ENCODE measurements at places on chromosomes 12 and 14.

- DNase-seq = no peak
Observed at GRCh38 chr12:52279422-52280318, 5.2 kb downstream of the KRT86 start.

DNA sequence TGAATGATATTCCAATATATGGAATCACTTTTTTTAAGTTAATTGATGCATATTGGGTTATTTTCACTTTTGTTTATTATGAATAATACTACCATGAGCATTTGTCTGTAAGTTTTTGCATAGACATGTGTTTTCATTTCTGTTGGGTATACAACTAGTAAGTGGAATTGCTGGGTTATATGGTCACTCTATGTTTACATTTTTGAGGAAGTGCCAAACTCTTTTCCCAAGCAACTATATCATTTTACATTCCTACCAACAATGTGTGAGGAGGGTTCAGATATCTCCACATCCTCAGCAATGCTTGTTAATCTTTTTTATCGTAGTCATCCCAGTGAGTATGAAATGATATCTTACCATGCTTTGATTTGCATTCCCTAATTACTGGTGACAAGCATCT is 64.0 kb downstream of the MON2 start:
- DNase-seq = no peak

GRCh38 chr12:81229759-81230158 is 151.9 kb downstream of the ACSS3 start:
- no peak for DNase-seq

DNA sequence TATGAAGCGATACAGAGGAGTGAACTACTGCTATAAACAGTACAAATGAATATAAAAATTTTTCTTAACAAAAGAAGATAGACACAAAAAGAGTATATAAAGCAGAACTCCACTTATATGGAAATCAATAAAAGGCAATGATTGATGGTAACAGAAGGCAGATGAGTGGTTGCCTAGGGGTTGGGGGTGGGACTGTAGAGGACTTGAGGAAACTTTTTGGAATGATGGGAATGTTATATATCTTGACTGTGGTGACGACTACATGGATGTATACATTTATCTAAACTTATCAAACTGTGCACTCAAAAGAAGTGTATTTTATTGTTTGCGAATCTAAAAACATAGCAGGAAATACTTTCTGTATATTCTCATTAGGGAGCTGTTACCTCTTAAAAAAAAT is 89.1 kb downstream of the PTCSC3 start:
- no peak for DNase-seq

- DNase-seq = no peak
Observed at GRCh38 chr12:18644564-18644963, 93.2 kb downstream of the PLCZ1 start.

DNA sequence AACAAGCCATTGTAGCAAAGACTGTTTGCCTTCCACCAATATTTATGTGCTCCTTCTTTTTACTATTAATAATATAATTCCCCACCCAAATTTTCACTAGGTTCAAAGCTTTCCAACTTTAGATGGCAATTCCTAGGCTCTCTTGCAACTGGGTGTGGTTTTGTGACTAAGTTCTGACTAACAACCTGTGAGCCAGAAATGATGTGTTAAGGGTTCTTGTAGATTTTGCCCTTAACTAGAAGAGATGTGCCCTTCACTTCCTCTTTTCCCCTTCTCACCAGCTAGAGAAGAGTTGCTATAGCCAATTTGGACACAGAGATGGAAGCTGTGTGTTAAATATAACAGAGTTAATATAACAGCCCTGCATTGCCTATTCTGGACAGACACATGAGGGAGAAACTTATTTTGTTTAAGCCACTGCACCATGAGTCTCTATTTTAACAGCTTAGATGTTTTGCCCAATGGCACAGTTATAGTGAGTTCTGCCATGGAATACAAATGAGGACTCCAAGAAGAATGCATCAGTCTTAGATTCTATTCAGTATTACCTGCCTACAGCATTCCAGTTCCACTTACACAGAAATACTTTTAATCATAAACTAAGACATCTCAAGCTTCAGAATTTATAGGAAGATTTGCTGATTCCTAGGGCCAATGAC is 216.2 kb downstream of the DUSP6 start:
- DNase-seq = no peak

DNA sequence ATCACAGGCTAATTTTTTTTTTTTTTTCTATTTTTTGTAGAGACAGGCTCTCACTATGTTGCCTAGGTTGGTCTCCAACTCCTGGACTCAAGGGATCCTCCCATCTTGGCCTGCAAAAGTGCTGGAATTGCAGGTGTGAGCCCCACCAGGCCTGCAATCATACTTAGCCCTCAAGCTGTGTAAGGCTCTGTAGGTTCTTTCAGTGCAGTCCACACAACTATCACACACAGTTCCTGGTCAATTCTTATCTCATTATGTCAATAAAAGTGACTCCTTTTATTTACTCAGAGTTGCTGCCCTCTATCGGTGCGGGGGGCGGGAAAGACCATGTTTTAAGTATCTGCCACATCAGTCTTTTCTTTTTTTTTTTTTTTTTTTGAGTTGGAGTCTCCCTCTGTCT is 29.0 kb downstream of the SLC2A3 start:
- no peak for DNase-seq

DNA sequence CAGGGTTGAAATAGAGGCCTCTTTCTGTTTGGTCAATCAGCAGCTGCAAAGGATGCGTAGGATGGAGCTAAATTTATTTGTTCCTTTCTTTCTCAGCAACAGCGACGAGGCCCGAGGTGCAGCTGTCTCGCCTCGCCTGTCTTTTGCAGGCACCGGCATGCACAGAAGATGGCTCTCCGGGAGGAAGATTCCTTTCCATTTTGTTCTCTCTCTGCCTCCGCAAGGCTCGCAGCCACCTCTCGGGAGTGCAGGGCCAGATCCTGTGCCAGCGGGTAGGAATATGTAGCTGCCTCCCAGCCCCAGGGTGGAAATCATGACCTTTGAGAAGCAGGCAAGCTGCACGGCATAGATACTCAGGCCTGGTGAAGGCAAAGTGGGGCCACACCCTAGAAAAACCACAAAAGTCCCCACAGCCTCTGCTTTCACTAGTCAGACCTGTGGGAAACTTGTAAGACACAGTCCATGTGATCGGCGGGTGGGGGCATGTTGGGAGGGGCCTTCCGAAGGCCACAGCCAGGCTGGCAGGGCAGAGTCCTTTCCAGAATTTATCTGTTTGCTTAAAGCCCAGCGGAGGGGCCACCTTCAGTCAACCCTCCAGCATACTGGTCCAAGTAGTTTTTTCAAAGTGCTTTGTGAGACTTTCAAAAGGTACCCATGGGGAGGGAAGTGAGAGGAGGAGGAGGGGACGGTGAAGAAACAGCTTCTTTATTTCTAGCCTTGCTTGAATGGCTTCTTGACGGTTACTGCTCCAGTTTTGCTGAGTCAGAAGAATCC is at the start of gene MAP1LC3B2:
MAP1LC3B2 (plus strand) TSS at position 220 of the 774 bp plus-strand sequence. CDS start 16,562 bp downstream, outside the sequence.
- peak; percentile 69 for DNase-seq

- DNase-seq = no peak
Observed at GRCh38 chr12:34399631-34400410, 377.5 kb downstream of the ALG10 start.

- no peak for DNase-seq
Observed at GRCh38 chr12:33828326-33828725, 194.0 kb upstream of the ALG10 start.

DNA sequence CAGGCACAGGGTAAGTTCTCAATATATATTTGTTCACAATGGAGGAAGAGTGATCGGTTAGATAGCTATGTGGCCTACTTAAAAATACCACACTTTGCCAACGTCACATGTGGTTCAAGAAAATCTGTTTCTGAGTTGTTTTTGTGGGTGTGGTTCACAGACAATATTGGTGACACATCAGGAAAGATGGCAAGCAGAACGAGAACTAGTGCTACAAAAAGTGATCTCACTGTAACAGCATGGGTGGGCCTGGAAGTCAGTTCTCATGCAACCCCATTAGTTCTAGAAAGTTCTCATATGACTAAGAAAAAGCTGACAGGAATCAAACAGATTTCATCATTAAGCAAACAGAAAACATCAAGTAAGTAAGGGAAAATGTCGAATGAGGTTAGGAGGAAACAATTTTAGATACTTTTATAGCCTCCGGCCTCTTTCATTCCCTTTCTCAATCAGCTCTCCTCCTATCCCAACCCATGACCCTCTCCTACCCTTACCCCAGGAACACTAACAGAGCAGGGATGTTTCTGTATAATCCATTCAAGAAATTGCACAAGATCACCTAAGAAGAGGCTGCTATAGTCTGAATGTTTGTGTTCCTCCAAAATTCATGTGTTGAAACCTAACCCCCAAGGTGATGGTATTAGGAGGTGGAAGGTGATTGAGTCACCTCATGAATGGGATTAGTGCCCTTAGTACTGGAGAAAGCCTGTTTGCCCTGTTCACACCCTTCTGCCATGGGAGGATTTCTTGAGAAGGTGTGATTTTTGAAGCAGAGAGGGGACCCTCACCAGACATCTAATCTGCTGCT is 15.5 kb upstream of the NTN4 start:
- DNase-seq = no peak

GRCh38 chr12:69588527-69588926 is 3.3 kb downstream of the CCT2 start:
- DNase-seq = no peak

GRCh38 chr12:121781998-121782979 is 11.2 kb downstream of the RHOF start:
- no peak for DNase-seq

GRCh38 chr12:51527966-51528365 is 63.1 kb upstream of the SCN8A start:
- no peak for DNase-seq

GRCh38 chr14:103055695-103056094 is 1.7 kb downstream of the CDC42BPB start:
- no peak for DNase-seq

- DNase-seq = no peak
Observed at GRCh38 chr14:103445806-103446205, 60.6 kb downstream of the MARK3 start.

- DNase-seq = no peak
Observed at GRCh38 chr12:42094277-42094676, 50.4 kb downstream of the GXYLT1 start.

DNA sequence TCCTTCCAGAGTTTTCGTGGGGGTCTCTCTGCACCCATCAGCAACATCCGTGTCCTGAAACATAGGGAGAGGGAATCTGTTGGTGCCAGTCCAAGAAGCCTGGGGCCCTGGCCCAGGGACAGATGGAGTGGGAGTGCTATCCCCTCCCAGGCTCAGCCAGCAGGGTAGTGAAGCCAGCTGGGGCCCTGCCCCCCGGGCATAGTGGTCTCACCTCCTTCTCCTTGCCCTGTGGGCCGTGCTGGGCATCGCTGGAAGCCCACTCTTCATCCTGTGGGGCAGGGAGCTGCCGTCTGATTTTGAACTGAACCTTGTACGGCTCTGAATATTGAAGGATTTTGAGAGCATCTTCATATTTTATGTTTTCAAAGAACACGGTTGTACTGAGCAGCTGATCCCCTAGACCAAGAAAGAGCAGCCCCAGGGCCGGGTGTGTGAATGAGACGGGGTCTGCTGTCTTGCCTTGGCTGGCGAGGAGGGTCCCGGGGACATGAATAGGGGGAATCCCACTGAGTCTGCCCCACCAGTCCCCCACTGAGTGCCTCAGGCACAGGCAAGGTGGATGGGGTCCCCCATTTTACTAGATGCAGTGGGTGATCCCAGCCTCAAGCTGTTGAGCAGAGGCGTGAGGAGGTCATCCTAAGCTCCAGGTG is 23.3 kb downstream of the AHNAK2 start:
- no peak for DNase-seq

DNA sequence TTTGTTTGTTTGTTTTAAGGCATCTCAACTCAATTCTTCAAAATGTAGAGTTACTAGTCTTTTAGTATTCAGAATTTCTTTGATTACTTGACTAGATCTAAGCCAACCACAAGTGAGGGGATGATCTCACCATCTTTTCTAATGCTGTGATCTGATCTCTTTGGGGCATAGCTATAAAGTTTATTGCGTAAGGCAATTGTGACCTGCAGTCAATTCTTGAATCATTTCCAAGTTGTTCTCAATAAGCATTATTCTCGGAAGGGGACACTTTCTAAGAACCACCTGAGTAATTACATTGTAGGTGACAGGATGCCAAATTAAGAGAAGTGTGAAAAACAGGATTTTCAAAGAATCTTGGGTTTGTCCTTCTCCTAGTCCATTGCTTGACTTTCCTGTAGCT is 13.1 kb downstream of the DACT1 start:
- no peak for DNase-seq

GRCh38 chr14:31926123-31926522 is 151.0 kb upstream of the ARHGAP5 start:
- no peak for DNase-seq

GRCh38 chr12:83197483-83197914 is 510.8 kb downstream of the TMTC2 start:
- no peak for DNase-seq

GRCh38 chr14:55843718-55844403 is 263.9 kb downstream of the KTN1 start:
- no peak for DNase-seq

- DNase-seq = no peak
Observed at GRCh38 chr12:132068250-132068649, 75.9 kb downstream of the DDX51 start.

DNA sequence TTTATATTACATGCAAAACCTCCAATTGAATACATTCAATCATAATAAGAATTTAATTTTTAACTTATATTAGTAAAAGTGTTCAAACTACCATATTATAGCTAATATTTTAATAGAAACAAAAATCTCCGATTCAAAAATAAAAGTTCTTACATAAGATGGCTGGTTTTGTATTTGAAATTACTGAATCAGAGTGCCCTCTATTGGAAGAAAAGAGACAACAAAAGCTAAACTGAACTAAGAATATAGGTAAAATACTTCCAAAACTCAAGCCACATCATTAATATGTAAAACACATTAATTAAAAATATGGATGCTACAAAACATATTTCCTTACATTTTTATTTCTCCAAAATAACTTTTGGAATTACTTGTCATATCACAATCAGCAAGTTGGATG is 120.3 kb downstream of the GARIN6 start:
- no peak for DNase-seq

GRCh38 chr12:13218641-13219040 is 22.1 kb downstream of the EMP1 start:
- DNase-seq = no peak

- DNase-seq = no peak
Observed at GRCh38 chr14:90429754-90430153, 32.9 kb downstream of the CALM1 start.

DNA sequence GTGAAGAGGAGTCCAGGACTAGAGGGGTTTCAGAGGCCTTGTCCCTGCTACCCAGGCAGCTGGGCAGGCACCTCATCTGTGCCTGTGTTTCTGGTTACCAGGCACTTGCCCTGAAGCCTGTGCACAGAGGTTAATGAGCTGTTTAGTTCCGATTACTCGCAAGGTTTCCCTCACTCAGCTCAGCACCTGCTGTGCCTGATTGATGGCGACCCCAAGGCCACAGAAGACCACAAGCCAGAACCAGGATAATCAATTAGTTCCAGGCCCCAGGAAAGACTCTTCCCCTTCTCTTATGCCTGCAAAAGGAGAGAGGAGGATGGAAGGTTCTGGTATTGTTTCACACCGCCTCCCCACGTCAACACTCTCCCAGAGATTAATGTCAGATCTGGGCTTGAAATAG is 88.8 kb upstream of the NOS1 start:
- no peak for DNase-seq

- no peak for DNase-seq
Observed at GRCh38 chr12:53618275-53618674, 7.9 kb downstream of the ATF7 start.
